ENCODE measurements at places on chromosomes 7 and 10. TPM values are rescaled to one million over a fixed set of nuclear protein-coding genes. Genes with fewer than 3 reads are reported as not detected.

HOXA1 gene
- total RNA-seq = 3.1 TPM

HYCC1 gene
- total RNA-seq = 157 TPM

CYP2W1 gene
- not detected for total RNA-seq

FGFR2 gene
- 7.2 TPM for total RNA-seq

CRHR2 gene
- total RNA-seq = 0.21 TPM

VAX1 gene
- not detected for total RNA-seq

LEP gene
- total RNA-seq = not detected

ZNF804B gene
- total RNA-seq = not detected

GRCh38 chr7:135959646-135960363, 17.4 kb downstream of the MTPN start:
- DNase-seq = no peak
- H3K27ac ChIP-seq = no peak overlapping the region
- H3K36me3 ChIP-seq = no peaks in the 10 kb centered on the region
- H3K27me3 ChIP-seq = no peaks in the 10 kb centered on the region
- peaks cover 10% of the 10 kb centered on the region for H3K4me1 ChIP-seq

- H3K27me3 ChIP-seq = no peaks in the 10 kb centered on the region
- DNase-seq = no peak
- H3K4me3 ChIP-seq = no peak overlapping the region
- H3K36me3 ChIP-seq = no peaks in the 10 kb centered on the region
- H3K4me1 ChIP-seq = no peaks in the 10 kb centered on the region
- no peak overlapping the region for H3K27ac ChIP-seq
Observed at GRCh38 chr10:126101325-126101724, 205.0 kb downstream of the FANK1 start.

- no peaks in the 10 kb centered on the region for H3K36me3 ChIP-seq
- no peak overlapping the region for H3K27ac ChIP-seq
- DNase-seq = no peak
Observed at GRCh38 chr7:13047061-13047460, 359.6 kb downstream of the ARL4A start.

GRCh38 chr10:78960316-78960800, 108.4 kb upstream of the ZMIZ1 start:
- peak overlapping the region; percentile 43 for H3K4me3 ChIP-seq
- H3K36me3 ChIP-seq = no peaks in the 10 kb centered on the region
- H3K27ac ChIP-seq = no peak overlapping the region
- no peaks in the 10 kb centered on the region for H3K27me3 ChIP-seq

- no peaks in the 10 kb centered on the region for H3K27me3 ChIP-seq
- no peaks in the 10 kb centered on the region for H3K36me3 ChIP-seq
- peak within 1 kb of the TSS; percentile 63 for H3K4me3 ChIP-seq
- DNase-seq = no peak
Observed at GRCh38 chr7:124032369-124033094, at the start of gene TMEM229A. TSS of gene TMEM229A (minus strand) at chr7:124033067. CDS start at chr7:124033003, 64 bp downstream.

GRCh38 chr7:26645121-26645520, 219.3 kb downstream of the SKAP2 start:
- H3K4me3 ChIP-seq = no peak overlapping the region
- no peak for DNase-seq
- H3K4me1 ChIP-seq = no peaks in the 10 kb centered on the region
- H3K27me3 ChIP-seq = no peaks in the 10 kb centered on the region
- H3K27ac ChIP-seq = no peak overlapping the region
- H3K36me3 ChIP-seq = no peaks in the 10 kb centered on the region

DNA sequence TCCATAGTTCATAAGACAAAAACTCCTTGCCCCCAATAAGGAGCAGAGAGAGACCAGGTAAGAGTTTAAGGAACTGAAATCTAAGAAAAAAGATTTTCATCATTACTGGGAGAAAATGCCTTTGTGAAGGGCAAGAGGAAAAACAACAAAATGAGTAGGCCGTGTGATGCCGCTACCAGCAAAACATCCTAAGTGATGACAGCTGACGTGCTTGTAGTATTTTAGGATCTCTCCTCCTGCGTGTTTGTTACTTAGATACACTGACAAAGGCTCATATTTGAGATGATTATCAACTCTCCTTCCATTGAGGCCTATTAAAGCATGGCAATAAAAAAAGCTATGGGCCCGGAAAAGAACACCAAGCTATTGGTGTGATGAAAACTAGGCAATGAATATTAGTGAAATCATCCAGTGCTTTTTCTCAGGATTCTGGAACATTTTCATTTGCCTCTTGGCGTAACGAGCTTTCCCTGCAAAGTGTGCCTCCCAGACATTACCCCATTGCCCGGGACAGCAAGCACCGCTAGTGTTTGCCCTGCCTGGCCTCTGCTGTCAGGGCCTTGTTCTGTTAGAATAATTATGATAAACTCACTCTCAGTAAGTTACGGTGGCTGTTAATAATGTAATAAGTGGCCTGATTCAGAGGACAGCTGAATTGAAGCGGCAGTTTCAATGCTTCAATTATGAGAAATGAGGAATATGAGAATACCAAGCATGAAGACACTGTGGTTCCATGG, 36.8 kb upstream of the ITPRID1 start:
- H3K4me1 ChIP-seq = no peaks in the 10 kb centered on the region
- no peak overlapping the region for H3K4me3 ChIP-seq
- H3K36me3 ChIP-seq = no peaks in the 10 kb centered on the region
- no peaks in the 10 kb centered on the region for H3K27me3 ChIP-seq
- no peak overlapping the region for H3K27ac ChIP-seq

GRCh38 chr10:72386916-72387586, 32.3 kb upstream of the DNAJB12 start:
- H3K4me1 ChIP-seq = no peaks in the 10 kb centered on the region
- no peak overlapping the region for H3K4me3 ChIP-seq
- H3K36me3 ChIP-seq = no peaks in the 10 kb centered on the region
- DNase-seq = no peak

DNA sequence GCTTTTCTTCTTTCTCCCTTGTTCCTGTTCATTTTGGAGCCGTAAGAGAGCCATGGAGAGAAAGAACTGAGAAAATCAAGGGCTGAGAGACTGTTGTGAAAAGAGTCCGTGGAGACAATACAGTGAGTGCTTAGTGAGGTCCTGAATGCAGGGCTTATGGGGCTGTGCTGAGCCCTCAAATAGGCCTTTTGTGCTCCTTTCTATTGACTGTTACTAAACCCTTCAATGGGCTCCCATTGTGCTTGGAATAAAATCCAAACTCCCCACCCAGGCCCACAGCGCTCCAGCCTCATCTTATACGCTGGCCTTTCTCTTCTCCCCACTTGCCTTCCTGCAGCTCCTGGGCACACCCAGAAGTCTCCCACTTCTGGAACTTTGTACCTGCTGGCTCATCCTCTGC, 243.1 kb upstream of the HABP2 start:
- no peak overlapping the region for H3K4me3 ChIP-seq
- no peaks in the 10 kb centered on the region for H3K36me3 ChIP-seq
- H3K27me3 ChIP-seq = no peaks in the 10 kb centered on the region
- DNase-seq = no peak
- H3K4me1 ChIP-seq = no peaks in the 10 kb centered on the region

- peaks cover 10% of the 10 kb centered on the region for H3K4me1 ChIP-seq
- H3K27ac ChIP-seq = no peak overlapping the region
- H3K4me3 ChIP-seq = no peak overlapping the region
- no peaks in the 10 kb centered on the region for H3K36me3 ChIP-seq
Observed at GRCh38 chr10:4526311-4526731, 299.7 kb upstream of the AKR1E2 start.

DNA sequence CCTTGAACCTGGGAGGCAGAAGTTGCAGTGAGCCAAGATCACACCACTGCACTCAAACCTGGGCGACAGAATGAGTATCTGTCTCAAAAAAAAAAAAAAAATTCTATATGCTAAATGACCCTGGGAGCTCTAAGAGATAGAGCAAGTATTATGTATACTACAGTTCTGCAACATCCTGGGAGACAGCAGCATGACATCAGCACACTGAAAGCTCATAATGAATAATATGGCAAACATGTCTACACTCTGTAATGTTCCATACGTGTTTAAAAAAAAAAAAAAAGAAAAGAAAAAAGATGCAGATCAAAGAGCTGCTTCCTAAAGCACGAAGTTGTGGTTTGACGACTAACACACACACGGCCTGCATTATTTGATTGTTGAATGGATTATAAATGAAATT, 72.5 kb downstream of the CUL2 start:
- DNase-seq = no peak
- peaks cover 17% of the 10 kb centered on the region for H3K36me3 ChIP-seq
- H3K4me3 ChIP-seq = no peak overlapping the region
- H3K27ac ChIP-seq = no peak overlapping the region
- H3K27me3 ChIP-seq = no peaks in the 10 kb centered on the region

GRCh38 chr7:81308643-81309322, 389.9 kb upstream of the SEMA3C start:
- H3K27me3 ChIP-seq = no peaks in the 10 kb centered on the region
- no peak overlapping the region for H3K4me3 ChIP-seq
- H3K4me1 ChIP-seq = no peaks in the 10 kb centered on the region
